ENCODE measurements at places on chromosomes 4 and X. TPM values are rescaled to one million over a fixed set of nuclear protein-coding genes. Genes with fewer than 3 reads are reported as not detected.

The P2RY8 gene
- not detected for total RNA-seq

The DDX53 gene
- total RNA-seq = not detected

The NAT8L gene
- 28.2 TPM for total RNA-seq

- peaks cover 2% of the 10 kb centered on the region for H3K4me1 ChIP-seq
- H3K27me3 ChIP-seq = peaks cover 2% of the 10 kb centered on the region
- no peak overlapping the region for H3K4me3 ChIP-seq
These were observed 29.3 kb upstream of the CXCL13 start for GRCh38 chr4:77576351-77576750.

- peaks cover 11% of the 10 kb centered on the region for H3K36me3 ChIP-seq
- DNase-seq = no peak
- no peaks in the 10 kb centered on the region for H3K4me1 ChIP-seq
- H3K27me3 ChIP-seq = no peaks in the 10 kb centered on the region
- H3K4me3 ChIP-seq = no peak overlapping the region
- no peak overlapping the region for H3K27ac ChIP-seq
These were observed 7.3 kb downstream of the CCDC22 start for GRCh38 chrX:49242545-49243066.

- H3K27me3 ChIP-seq = no peaks in the 10 kb centered on the region
- H3K36me3 ChIP-seq = peaks cover 21% of the 10 kb centered on the region
- no peak overlapping the region for H3K27ac ChIP-seq
These were observed 15.1 kb downstream of the PRIMPOL start for GRCh38 chr4:184664445-184665210.

- no peak for DNase-seq
- peak overlapping the region; percentile 52 for H3K27ac ChIP-seq
- peaks cover 15% of the 10 kb centered on the region for H3K4me1 ChIP-seq
- H3K36me3 ChIP-seq = no peaks in the 10 kb centered on the region
- H3K4me3 ChIP-seq = no peak overlapping the region
- H3K27me3 ChIP-seq = no peaks in the 10 kb centered on the region
These were observed 136.0 kb downstream of the UGT8 start for GRCh38 chr4:114734594-114734993.

All from mesothelial cell of epicardium (in vitro differentiated cells).